Panc1 (cell line): ENCODE measurements at places on chromosomes 16 and 17. TPM values are rescaled to one million over a fixed set of nuclear protein-coding genes. Genes with fewer than 3 reads are reported as not detected.

KRT27 gene
- total RNA-seq = not detected

TMEM235 gene
- not detected for total RNA-seq

- no peak overlapping the region for H3K4me3 ChIP-seq
- no peak overlapping the region for H3K27ac ChIP-seq
- H3K4me1 ChIP-seq = no peaks in the 10 kb centered on the region
- H3K27me3 ChIP-seq = no peaks in the 10 kb centered on the region
Observed at GRCh38 chr16:8828541-8829165, 31.0 kb downstream of the PMM2 start.

- no peak overlapping the region for H3K27ac ChIP-seq
- H3K4me1 ChIP-seq = no peaks in the 10 kb centered on the region
- no peak for DNase-seq
- peaks cover 13% of the 10 kb centered on the region for H3K27me3 ChIP-seq
- no peaks in the 10 kb centered on the region for H3K36me3 ChIP-seq
- no peak overlapping the region for H3K4me3 ChIP-seq
Observed at GRCh38 chr17:34167354-34167753, 87.7 kb upstream of the CCL2 start.

- no peak overlapping the region for H3K27ac ChIP-seq
- no peaks in the 10 kb centered on the region for H3K36me3 ChIP-seq
- no peak for DNase-seq
Observed at GRCh38 chr16:56774016-56774680, 44.2 kb downstream of the NUP93 start.
